Naive thymus-derived CD4-positive, alpha-beta T cell (primary cell): ENCODE measurements at places on chromosomes 2 and 18. TPM values are rescaled to one million over a fixed set of nuclear protein-coding genes. Genes with fewer than 3 reads are reported as not detected.

CNDP1 gene
- total RNA-seq, result not detected

CGREF1 gene
- 3.2 and 3.5 TPM in 2 replicates for total RNA-seq

GRCh38 chr18:48787203-48788151, 163.3 kb downstream of the SMAD7 start:
- DNase-seq, result no peak

- DNase-seq, result no peak
Observed at GRCh38 chr2:134567666-134568065, 151.1 kb downstream of the TMEM163 start.

DNA sequence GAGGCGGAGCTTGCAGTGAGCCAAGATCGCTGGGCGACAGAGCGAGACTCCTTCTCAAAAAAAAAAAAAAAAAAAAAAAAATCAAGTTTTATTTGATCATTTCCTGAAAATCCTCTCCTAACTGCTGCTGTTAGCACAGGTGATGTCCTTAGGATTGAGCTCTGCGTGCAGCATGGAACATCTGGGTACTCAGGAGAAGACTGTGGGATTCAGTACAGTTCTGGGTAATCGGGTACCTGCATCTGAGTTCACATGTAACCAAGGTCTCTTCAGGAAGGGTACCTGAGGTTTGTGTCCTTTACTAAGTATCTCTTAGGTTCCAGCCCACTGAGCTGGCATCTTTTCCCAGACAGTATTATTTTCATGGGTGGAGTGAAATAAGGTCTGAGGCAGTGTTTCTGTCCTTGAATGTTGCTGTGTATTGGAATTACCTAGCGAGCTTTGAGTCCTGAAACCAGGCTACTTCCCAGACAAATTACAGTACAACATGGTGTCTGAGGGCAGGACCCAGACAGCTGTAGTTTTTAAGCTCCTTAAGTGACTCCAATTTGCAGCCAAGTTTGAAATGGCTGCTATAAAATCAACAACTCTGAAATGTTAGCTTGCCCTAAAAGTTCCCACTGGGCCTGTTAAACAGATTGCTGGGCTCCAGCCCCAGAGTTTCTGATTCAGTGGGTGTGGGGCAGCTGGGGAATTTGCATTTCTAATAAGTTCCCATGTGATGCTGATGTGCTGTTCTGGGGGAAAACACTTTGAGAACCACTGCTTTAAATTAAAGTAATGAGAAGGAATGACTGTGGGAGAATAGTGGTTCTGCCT, 120.5 kb downstream of the PMAIP1 start:
- no peak for DNase-seq
